ENCODE measurements at places on chromosomes 11 and 22.

DNA sequence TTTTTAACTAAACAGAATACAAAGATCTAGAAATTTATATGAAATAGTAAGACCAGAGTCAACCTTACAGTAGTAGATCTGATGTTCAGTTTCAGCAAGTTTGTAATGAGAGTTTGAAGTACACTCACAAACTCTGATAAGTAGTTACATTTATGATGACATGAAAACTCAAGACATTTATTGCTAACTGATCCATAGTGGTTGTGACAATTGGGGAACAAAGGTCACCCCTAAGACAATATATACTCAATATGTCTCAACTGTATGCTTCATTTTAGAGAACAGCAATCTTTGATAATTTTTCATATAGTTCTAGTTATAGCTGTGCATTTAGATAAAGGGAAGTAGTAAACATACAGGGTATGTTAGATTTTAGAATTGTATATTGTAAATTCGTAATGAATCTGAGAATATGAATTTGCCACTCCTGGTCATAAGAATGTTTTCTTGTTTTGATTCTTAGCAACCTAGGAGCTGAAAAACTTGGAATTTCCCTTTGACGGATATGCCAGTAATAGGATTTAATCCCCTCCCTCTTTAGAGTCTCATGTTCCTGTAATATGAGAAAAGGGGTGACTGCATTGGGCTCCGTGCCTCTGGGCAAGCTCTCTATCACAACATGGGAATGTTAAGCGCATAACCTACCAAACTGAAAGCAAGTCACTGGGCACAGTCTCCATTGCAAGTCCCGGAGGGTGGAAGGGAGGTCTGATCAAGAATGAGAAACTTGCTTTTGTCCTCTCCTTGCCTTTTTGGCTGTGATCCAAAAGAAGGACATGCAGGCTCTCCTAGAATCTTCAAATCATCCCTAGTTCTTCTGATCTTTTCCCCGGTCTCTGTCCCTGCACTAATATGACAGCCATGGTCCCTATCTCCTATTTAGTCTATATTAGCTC lies 11.4 kb downstream of the OR10D3 start:
- DNase-seq: no peak

GRCh38 chr11:75796091-75796435 lies 18.9 kb upstream of the UVRAG start:
- no peak for DNase-seq

DNA sequence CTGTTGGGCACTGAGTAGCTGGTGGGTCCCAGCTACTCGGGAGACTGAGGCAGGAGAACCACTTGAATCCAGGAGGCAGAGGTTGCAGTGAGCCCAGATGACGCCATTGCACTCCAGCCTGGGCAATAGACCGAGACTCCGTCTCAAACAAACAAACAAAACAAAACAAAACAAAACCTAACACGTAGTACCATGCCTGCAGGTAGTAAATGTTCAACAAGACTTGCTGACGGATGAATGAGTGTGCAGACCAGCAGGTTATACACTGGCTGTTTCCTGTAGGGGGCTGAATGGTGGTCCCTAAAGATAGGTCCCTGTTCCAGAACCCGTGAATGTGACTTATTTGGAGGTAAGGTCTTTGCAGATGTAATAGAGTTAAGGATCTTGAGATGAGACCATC lies 12.8 kb upstream of the MRGPRD start:
- no peak for DNase-seq

DNA sequence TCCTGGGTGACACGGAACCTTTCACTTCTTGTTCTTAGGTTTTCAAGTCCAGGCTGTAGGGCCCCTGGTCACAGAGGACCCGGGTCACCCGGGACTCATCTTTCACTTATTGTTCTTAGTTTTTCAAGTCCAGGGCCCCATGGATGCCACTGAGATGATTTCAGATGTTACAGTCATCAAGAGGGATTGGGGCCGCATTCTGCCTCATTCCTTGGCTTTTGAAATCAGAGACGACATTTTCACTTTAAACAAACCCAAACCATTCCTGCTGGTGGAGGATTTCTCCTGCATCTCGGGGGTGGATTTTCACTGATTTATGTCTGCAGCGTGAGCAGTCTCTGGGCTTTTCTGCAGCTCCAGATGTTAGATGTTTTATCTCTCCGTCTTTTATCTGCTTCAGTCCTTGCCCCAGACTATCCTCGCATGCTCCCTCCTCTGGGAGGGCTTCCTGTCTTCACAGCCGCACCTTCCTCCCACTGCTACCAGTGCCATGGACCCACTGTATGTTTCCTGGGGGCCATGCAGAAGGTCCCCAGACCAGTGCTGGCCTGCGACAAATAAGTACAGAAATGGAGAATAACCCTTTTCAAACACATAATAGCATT lies 27.4 kb downstream of the FBLN1 start:
- no peak for DNase-seq

DNA sequence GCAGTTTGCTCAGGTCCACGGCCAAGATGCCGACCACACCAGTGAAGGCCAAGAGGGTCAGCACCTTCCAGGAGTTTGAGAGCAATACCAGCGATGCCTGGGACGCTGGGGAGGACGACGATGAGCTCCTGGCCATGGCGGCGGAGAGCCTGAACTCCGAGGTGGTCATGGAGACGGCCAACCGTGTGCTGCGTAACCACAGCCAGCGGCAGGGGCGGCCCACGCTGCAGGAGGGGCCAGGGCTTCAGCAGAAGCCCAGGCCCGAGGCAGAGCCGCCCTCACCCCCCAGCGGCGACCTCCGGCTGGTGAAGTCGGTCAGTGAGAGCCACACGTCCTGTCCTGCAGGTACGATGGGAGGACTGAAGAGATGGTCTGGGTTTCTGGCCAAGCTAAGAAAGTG lies 31.0 kb downstream of the TBC1D22A start:
- no peak for DNase-seq

DNA sequence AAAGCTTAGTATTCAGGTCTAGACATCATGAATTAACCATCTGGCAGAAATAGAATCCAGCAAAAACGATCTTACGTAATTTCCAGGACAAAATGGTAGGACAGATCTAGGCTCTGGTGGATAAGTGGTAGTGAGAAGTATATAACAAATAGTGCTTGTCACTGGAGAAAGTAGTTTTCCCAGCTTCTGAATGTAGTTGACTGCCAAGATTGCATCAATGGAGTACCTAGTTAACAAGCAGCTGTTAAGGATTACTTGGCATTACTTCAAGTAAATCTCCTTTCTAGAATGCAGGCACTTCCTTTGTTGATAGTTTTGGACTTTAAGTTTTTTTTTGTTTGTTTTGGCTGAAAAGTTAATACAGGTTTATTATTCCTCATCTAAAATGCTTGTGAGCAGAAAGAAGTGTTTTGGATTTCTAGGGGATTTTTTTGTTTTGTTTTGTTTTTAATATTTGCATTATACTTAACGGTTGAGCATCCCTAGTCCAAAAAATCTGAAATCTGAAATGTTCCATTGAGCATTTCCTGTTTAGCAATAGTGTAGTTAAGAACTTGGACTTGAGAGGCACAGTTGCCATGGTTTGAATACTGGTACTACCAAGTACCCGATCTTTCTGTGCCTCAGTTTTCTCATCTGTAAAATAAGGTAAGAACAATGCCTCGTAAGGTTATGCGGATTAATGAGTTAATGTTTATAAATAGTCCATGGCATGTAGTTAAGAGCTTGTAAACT lies 20.3 kb downstream of the FAM118B start:
- no peak for DNase-seq

- DNase-seq: no peak
Observed at GRCh38 chr11:122162095-122162494, 46.1 kb upstream of the BLID start.

DNA sequence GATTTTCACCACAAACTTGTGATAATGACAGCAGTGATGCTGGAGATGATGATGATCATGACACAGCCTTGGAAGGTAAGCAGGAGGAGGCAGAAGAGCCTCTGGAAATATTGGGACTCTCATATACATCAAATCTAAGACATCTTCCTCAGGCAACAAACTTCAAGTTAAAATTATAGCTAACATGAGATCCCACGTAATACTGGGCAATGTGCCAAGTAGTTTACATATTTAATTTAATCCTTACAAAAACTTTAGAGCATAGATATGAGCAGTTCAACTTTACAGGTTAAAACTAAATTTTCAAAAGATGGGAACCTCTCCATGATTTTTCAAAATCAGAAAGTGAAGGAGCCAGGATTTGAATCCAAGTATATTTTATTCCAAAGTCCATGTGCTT lies 19.0 kb downstream of the OR52B2 start:
- DNase-seq: no peak

- no peak for DNase-seq
Observed at GRCh38 chr11:28708075-28708474, 599.9 kb downstream of the METTL15 start.

- no peak for DNase-seq
Observed at GRCh38 chr11:115321605-115322289, 182.5 kb downstream of the CADM1 start.

- DNase-seq: no peak
Observed at GRCh38 chr22:21624120-21624879, 5.5 kb downstream of the YDJC start.

DNA sequence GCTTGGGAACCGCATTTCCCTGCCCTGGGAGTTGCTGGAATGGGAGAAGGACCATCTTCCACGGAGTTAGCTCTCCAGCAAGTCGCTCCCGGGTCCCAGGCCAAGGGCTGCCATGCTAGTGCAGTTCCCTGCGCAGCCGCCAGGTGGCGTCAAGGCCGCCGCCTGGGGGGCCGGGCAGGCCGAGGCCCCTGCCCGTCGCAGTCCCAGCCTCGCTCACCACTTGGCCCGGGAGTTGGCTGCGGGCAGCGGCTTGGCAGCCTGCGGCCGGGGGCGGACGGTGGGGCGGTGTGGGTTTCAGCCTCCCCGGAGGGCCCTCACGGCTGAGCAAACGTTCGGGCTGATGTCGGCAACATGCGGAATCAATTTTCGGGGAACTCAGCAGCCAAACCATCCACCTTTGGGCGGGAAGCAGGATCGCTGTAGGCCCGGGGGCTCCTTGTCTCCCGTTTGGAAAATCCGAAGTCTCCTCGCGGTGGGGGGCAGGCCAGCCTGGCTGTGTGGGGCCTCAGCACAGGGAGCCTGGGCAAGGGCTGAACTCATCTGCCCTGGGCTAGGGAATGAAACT lies 415.1 kb downstream of the SOX6 start:
- DNase-seq: no peak

Measured in NCI-H1417 (cell line).